ENCODE measurements at places on chromosomes 7 and 10. TPM values are rescaled to one million over a fixed set of nuclear protein-coding genes. Genes with fewer than 3 reads are reported as not detected.
A peak's percentile ranks its signal among the peaks of the same experiment; 100 is the strongest.

The GCK gene
- 2.7 TPM for polyA plus RNA-seq

- H3K4me1 ChIP-seq, result peaks cover 2% of the 10 kb centered on the region
- DNase-seq, result peak; percentile 31
- H3K36me3 ChIP-seq, result no peaks in the 10 kb centered on the region
Measured at GRCh38 chr10:67788028-67788886, 49.7 kb downstream of the DNAJC12 start.

DNA sequence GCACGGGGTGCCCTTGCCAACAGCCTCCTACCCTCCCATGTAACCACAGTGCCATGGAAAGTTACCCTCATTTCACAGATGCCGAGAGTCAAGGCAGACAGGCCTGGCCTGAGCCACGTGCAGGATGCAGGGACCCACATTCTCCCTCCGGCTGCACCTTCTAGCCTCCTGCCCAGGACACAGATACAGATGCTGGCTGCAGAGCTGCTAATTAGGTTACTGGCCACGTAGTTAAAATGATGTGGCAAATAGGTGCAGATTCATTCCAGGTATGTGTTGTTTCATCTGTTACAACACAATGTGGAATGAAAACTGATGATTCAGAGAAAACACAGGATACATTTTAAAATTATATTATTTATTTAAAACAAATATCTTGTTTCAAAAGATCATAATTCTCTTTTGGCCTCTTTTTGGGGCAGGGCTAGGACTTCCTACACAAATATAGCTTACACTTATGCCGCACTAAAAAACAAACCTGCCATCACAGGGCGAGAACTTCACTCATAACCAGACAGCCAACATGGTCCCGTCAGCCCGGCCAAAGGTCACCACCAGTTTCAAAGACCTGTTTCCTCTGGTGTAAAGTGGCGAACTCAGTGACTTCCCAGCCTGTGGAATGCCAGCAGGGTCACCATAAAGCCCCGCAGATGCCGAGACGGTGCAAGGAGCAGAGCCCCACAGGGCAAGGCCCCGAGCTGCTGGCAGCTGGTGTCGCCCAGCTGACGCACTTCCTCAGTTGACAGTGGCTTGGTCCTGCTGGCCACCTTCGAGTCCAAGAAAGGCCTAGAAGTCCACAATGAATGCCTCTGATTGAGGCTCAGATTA lies 83.5 kb downstream of the TNS3 start:
- no peaks in the 10 kb centered on the region for H3K27me3 ChIP-seq
- peaks cover 33% of the 10 kb centered on the region for H3K4me1 ChIP-seq
- H3K4me3 ChIP-seq, result no peak overlapping the region
- H3K36me3 ChIP-seq, result no peaks in the 10 kb centered on the region

DNA sequence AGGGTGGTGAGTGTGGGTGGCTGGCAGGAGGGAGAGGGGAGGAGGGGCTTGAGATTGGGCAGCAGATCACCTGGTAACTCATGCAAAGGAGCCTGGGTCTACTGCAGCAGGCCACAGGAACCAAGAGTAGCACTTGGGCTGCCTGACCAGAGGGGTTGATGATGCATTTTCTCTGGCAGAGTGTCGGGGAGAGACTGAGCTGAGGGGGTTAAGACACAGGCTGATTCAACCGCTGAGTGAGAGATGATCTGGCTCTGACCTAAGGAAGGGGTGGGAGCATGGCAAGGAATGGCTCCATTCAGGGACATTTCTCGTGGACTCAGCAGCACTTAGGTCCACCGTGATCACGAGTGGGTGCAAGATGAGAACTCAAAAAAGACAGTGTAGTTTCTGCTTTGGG lies 115.5 kb upstream of the STK17A start:
- H3K36me3 ChIP-seq, result no peaks in the 10 kb centered on the region
- H3K27ac ChIP-seq, result no peak overlapping the region
- no peaks in the 10 kb centered on the region for H3K27me3 ChIP-seq

Data from ovary (tissue), 10 donors.